Kidney capillary endothelial cell (primary cell): ENCODE measurements at places on chromosomes 5 and 9.
A peak's percentile ranks its signal among the peaks of the same experiment; 100 is the strongest.

DNA sequence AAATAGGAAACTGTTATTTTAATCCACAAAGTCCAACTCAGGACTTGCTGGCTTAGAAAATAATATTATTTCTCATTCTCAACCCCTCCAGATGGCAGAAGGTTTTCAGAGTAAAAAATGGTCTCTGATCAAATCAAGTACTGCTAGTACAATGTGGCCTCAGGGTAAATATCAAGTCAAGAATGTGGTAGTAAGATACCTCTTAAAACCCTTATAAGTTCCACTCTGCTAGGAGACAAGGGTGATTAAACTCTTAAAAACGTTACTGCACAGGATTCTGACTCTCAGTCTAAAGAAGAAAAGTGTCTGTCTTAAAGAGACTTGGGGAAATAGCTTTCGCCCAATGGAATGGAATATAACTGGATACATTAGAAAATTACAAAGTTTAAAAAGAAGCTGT lies 120.8 kb upstream of the PDE4D start:
- no peak for DNase-seq

DNA sequence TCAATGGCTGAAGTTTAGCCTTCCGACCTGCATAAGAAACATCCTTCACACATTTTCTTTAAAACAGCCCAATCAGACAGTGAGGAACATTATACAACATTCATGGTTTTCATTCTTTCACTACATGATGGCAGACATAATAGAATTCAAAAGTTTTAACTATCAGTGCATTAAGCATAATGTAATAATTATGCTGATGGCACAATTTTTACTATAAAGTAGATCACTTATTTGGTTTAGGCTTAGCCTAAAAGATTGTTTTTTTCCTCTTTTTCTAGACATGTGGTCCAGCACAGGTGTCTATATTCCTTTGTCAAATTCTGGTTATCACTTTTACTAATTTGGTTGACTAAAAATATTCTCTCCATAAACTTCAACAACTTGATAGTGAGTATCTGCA lies 46.5 kb downstream of the EFNA5 start:
- no peak for DNase-seq

DNA sequence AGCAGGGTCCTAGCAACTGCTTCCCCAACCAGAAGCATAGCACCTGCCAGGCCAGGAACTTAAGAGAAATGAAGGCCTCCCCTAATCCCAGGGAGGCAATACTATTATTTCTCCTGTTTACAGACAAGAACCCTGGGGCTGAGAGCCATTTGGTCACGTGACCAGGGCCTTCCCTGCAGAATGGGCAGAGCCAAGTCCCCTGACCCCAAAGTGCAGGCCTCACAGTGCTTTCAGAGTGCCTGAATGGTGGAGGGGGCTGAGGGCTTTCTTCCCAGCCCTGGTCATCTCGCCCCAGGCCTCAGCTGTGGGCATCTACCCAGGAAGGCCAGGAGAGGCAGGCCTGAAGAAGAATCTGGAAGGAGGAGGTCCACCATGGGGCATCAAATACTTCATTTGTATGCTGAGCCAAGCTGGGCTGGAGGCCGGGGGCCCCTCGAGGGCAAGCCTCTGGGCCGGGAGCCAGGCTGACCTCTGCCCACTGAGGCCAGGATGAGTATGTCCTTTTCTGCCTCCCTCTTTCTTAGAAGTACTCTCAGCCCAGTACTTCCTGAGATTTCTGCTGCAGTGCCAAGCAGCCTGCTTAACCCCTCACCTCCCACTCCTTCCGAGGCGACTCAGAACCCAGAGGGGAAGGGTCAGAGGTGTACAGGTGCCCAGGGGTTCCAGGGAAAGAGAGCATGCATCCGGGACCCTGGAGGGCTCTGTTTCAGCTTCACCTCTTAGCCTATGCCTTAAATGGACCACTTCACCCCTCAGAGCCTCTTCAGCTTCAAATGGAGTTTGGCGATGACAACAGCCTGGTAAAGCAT lies 18.9 kb upstream of the DUSP1 start:
- DNase-seq, result no peak

GRCh38 chr9:131845305-131846298 lies 105.7 kb upstream of the RAPGEF1 start:
- DNase-seq, result no peak

GRCh38 chr5:163478126-163478981 lies 17.9 kb downstream of the HMMR start:
- DNase-seq, result peak; percentile 27

DNA sequence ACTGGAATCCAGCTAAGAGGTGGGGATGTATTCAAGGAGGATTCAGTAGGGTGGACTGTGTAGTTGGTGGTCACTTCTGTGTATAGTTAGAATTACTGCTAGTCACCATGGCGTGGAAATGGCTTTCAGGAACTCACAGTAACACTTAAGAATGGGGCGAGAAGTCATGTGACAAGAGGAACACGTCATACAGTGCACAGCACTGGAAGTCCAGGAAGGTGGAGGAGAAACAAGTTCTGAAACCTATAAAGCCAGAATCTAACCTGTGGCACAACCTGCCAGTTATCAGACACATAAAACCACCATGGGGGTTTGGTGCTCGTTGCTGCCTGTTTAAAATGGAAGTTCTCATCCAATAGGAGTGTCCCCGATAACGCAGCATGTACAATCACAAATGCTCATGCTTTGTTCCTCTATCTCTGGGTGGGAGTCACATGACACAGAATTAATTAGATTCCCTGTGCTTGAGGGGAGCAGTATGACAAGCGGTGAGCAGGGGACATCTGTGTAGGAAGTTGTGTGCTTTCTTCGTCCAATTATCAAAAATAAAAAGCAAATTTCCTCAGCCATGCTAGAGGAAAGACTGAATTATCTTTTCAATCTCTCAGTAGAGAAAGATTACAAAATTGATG lies 193.0 kb downstream of the SPOCK1 start:
- DNase-seq, result no peak

DNA sequence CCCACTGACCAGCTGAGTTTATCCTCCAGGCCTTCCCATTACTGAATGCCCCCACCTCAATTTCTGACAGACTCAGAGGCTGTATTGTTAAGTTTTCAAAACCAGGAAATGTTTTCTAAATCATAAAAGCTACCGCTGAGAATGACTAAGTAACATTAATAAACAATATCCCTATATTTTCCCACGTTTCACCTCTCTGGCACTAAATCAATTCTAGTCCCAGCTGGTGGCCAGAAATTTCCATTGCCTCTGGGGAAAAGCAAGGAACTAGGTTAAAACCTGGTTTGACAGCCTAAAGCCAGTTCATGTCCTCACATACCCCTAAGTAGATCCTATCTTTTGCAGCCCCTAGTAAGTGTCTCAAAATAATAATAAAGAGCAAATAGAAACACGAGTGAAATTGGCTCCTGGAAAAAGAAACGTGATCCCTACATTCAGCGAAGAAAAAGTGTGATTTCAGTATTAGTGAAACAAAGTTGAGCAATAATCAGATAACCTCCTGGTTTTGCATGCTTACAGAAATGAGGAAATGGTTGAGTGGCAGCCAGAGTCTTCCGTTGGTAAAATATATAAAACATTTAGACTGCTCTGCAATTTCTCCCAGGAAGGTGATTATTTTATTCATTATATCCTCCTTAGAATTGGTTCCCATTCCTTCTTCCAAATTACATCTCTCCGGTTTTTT lies 110.9 kb downstream of the ESM1 start:
- no peak for DNase-seq

- no peak for DNase-seq
Measured at GRCh38 chr5:40412771-40413170, 266.9 kb upstream of the PTGER4 start.

DNA sequence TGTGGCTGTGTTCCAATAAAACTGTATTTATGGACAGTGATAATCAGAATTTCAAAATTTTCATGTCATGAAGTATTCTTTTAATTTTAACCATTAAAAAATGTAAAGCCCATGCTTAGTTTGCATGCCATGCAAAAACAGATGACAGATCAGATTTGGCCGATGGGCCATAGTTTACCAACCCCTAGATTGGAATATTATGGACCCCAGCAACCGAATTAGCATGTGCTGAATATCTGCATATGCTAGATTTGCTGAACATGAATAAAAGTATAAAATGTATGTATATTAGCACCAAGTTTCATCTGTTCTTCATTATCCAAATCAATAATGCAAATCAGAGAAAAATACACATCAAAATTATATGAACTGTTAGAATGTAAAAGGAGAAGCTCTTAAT lies 158.5 kb upstream of the PPP1R2B start:
- DNase-seq, result no peak
